NCI-H524 treated with DMSO at 0.1 percent for 48 hours (cell line): ENCODE measurements at places on chromosomes 16 and 17.

DNA sequence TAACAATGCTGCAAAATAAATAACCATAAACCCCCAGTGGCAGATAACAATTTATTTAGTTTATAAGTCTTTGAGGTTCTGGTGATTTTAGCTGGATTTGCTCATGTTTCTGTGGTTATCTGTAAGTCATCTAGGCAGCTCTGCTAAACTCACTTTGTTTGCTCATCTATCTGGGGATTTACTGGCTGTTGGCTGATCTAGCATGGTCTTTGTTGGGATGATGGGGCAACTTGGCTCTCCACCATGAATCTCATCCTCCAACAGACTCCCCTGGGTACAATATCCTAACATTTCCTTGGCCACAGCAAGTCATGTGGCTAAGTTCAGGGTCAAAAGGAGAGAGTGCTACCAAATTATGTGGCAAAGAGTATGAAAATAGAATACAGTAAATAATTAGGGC lies 359.3 kb downstream of the CA10 start:
- DNase-seq, result no peak

- no peak for DNase-seq
These were observed 195.0 kb downstream of the FTO start for GRCh38 chr16:53898993-53899392.

GRCh38 chr17:80080081-80080480 lies 21.3 kb upstream of the GAA start:
- DNase-seq, result no peak

DNA sequence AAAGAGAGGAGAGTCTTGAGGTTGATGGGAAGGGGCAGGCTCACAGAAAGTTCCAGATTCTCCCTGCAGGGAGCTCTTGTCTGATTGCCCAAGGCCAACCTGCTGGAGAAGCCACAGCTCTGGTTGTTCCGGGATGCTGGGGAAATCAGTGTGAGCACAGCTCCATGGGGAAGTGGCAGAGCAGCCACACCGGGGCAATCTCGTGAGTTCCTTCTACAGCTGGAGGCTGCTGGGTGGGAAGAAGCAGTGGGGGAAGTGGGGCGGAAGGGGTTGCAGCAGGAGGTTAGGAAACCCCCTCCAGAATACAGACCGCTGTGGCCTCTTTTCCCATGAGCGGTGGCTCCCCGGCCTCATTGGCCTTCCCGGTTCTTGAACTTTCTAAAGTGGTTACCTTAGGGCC lies 34.0 kb downstream of the KIAA0513 start:
- no peak for DNase-seq

DNA sequence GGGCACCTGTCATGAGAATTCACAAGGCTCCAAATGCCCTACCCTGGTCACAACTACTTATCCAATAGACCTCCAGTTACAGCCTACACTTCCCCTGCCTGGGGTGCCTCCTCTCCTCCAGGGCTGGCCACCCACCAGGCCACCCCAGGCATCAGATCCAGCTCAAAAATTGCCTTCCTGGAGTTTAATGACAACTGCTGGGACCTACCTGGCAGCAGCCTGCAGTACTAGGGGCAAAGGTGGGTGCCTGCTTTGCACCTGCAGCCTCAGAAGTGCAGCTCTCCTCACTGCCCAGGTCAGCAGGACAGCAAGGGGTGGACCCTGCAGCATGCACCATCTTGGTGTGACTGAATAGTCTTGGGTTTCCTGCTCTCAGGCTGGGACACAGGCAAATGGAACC lies 3.6 kb downstream of the GP1BA start:
- DNase-seq, result no peak

- DNase-seq, result no peak
These were observed 1.3 kb upstream of the BRICD5 start for GRCh38 chr16:2211923-2212347.

DNA sequence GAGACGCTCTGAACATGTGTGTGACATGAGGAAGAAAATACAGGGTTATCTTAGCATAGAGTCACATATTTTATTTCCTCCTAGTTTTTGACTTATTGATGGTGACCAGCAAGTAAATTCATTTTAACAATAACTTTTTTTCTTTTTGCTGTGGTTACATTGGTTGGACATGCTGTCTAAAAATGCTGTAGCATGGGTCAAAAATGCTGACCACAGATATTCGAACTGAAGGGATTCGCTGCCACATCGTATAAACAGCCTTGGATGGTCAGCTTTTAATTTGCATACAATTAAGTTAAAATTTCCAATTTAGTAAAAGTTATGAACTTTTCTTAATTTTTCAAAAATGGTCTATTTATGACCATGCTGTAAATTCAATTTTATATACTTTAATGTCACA lies 30.5 kb downstream of the RPGRIP1L start:
- DNase-seq, result no peak

DNA sequence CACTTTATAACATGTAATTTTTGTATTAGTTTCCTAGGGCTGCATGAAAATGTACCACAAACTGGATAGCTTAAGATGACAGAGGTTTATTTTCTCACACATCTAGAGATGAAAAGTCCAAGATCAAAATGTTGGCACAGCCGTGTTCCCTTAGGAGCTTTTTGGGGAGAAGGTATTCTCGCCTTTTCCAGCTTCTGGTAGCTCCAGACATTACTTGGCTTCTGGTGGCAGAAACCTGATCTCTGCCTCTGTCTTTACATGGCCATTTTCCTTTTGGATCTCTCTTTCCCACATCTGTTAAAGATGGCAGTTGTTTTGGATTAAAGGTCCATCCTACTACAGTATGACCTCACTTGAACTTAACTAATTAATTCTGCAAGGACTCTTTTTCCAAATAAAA lies 885.7 kb upstream of the CDH8 start:
- DNase-seq, result no peak
